ENCODE measurements at places on chromosomes 1 and 21.

DNA sequence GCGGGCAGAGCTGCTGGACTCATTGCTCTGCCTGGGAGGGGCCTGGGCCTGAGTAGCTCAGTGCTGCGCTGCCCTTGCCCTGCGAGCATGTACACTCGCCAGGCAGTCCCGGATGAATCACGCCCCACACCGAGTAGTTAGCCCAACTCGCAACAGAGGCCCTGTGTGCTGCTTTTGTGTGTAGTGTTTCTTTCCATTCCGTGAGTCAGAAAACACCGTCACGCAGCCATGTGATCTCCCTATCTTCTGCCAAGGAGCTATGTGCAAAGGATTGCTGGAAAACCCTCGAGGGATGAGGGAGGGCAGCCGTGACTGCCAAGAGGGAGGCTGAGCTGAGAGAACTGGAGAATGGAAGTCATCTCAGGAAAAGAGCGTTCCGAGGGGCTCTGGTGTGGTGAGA lies 37.3 kb downstream of the NENF start:
- DNase-seq = no peak

DNA sequence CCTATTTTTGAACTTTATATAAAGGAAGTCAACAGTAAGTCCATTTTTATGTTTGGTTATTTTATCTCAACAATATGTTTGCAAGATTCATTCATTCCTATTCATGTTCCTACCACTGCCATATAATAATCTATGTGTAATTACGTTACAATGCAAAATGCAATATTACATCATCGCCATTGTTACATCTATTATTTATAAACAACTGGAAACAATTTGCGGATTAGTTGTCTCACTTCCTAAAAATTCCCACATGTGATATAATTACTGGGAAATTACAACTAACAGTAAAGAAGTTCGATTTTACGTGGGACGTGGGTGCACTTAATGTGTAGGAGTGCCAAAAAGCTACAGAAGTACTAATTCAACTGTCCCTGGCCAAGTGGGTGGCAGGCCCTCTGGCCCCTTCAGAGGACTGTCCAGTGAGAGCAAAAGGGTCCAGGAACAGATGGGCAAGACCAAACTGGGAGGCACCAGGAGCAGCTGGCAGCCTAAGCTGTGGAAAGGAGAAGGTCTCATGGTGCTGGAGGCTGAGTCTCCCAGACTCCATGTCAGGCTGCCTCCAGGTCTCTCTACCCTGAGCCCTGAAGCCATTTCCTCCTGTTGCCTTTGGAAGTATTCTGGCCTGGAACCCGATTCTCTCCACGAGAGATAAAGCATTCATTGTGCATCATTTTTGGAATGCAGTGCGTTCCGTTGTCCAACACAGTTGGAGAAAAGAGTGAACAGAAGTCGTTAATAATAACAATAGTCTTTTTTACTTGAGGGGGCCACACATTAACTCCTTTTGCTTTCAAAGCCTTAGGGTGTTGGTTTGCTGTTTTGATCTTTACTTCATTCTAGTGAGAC lies 42.9 kb downstream of the TNNT2 start:
- DNase-seq = no peak

GRCh38 chr1:205255941-205256780 lies 28.4 kb downstream of the TMCC2 start:
- peak; percentile 73 for DNase-seq

GRCh38 chr1:76351655-76352054 lies 277.1 kb downstream of the ST6GALNAC3 start:
- DNase-seq = no peak

GRCh38 chr1:11337580-11338073 lies 64.6 kb downstream of the UBIAD1 start:
- peak; percentile 52 for DNase-seq

GRCh38 chr21:32415451-32416398 lies 3.2 kb downstream of the EVA1C start:
- DNase-seq = no peak

DNA sequence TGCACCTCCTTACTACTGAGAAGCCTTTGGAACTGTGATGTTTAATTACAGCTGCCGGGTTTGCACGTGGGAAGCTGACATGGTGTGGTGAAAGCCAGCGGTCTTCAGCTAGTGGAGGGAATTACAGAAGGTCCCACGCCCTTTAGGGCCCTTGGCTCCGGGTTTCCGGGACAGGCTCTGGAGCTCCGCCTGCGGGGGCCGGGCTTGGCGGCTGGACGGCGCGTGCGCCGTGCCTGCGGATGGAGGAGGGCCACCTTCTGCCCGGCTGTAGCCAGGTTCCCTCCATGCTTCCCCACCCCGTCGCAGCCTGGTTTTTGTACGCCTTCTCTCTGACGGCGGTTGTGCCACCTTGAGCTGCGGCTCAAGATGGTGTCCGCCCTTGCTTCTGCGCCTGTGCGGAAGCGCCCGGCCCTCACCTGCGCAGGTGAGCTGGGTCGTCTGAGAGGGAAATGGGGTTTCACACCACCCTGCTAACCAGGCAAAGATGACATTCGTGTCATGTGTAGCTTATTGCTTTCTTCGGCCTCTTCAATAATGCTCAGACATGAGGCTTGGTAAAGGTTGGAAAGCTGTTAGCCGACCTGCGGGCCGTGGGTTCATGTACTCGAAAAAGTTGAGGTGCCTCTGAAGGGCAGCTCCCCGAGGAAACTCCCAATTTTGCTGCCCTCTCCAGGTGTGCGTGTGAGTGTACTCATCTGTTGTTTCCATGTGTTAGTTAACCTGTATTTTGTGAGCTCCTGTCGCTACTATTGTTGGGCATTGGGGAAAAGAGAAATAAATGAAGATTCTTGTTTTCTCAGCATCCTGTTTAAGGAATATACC lies 36.6 kb upstream of the OPRD1 start:
- DNase-seq = peak; percentile 54

Measured in activated naive CD4-positive, alpha-beta T cell (primary cell).